Bronchial epithelial cell (primary cell): ENCODE measurements at places on chromosomes 7 and 10.
A peak's percentile ranks its signal among the peaks of the same experiment; 100 is the strongest.

DNA sequence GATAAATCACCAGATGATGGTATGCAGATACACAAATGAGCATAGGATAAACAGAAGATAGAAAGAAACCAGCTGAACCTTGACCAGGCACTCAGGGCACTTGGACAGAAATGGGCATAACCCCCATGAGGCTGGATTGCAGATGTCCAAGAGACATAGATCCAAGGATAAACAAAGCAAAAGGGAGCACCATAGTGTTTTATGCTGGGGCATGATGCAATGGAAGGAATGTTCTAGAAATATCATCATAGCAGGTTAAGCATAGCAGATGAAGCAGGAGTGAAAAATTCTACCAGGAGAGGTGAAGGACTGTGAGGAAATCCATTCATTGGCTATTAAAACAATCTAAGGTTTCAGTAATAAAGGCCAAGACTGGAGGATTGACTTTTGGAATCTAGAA, 70.5 kb upstream of the TES start:
- DNase-seq, result no peak

GRCh38 chr7:47991741-47992311, 12.4 kb upstream of the HUS1 start:
- DNase-seq, result peak; percentile 48

- DNase-seq, result peak; percentile 49
Observed at GRCh38 chr10:102633287-102633686, 11.0 kb upstream of the TRIM8 start.

DNA sequence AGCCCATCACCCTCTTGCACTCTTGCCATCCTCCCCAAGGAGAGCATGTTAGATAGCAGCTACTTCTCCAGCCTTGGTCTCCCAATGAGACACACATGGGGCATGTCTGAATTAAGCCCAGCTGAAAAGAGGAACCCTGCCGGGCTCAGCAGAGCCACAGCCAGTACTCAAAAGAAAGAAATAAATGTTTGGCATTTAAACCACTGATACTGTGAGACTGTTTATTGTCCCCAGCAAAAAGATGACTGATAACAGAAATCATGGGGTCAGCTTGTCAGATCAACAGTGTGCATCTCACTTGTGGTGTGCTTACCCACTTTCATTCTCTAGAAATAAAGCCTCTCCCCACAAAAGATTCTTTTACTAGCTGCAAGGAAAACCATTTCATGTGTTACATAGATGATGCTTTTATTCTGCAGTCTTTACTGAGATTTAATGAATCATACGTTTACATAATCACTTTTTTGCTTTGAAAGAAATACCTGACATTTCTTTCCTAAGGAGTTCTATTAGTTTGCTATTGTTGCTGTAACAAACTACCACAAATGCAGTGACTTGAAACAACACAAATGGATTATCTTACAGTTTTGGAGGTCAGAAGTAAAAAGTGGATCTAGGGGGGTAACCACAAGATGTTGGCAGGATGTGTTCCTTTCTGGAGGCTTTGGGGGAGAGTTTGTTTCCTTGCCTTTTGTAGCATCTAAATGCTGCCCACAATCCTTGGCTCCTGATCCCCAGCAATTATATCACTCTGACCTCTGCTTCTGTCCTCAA, 20.9 kb downstream of the ANKRD7 start:
- DNase-seq, result no peak

DNA sequence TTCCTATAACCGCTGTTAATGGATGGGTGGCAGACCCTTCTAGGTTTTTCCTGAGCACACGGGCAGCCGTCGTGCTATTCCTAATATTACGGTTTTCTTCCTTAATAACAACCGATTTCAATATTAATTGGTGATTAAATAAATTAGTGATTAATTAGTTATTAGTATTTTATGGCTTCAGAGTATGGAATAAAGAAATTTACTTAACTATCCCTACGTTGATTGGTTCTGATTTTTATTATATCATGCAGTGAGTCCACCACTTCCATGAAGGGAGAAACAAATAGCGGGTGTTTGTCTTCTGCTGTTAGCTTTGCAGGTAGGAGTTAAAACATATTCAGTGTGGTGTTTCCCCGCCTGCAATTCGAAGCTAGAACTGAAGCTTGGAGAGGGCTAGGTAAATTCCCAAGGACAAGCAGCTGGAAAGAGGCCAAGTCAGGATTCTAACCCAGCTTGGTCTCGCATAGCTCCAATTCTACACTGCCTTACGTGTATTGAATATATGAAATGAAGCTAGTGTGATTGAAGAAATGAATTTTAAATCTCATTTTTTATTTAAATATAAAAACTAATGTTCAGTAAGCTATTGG, 928 bp upstream of the CSTF2T start:
- DNase-seq, result peak; percentile 45

GRCh38 chr10:117471344-117471874, 71.1 kb upstream of the EMX2 start:
- no peak for DNase-seq

DNA sequence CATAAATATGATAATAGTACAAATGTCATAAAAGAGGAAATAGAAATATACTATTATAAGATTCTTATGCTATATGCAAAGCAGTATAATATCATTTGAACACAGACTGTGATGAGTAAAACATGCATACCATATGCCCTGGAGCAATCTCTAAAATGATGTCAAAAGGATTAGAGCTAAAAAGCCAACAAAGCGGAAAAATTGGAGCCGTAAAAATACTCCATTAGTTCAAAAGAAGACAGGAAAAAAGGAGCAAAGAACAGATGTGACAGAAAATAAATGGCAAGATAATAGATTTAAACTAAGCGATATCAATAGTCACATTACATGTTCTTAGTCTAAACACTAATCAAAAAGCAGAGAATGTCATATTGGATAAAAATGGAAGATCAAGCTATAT, 191.0 kb upstream of the PLPP4 start:
- no peak for DNase-seq

DNA sequence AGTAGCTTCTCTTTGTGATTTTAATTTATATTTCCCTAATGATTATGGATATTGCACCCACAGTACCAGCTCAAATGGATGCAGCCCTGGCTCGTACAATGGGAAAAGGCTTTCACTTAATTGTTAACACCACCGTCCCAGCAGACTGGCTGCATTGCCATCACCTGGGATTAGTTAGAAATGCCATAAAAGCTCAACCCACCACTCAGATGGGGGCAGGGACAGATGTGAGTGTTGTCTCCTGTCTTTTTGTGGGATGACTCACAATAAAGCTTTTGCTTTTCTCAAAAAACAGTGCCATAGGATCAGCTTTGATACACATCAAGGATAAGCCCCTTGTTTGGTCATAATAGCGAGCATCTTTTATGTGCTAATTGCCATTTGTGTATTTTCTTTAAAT, 729.1 kb downstream of the TNS3 start:
- no peak for DNase-seq

DNA sequence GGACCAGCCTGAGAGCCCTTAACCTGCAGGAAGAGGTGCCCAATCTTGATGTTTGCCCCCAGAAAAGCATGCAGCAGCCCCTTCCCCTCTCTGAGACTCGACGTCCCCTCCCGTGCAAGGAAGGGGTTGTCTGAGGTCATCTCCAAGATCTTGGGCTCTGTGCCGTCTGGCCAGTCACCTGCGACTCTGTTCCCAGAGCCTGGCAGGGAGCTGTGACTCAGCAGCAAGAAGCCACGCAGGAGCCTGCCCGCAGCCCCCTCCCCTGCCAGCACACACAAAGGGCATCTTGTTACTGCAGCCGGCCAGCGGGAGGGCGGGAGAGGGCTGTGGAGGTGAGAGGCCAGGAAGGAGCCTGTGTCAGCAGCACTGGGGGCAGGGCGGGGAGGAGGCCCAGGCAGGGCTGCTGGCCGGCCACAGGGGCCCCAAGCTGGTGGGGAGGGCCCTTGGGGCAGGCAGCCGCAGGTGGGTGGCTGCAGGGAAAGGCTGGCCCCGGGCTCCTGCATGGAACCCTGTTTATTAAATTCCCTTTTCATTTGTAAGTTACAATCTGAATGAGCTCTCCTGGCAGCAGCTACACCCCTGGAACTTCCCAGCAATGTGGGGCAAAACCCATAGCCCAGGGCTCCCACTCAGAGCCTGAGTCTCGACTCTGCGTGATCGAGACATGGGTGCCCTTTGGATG, 103.7 kb upstream of the ZMIZ1 start:
- peak; percentile 57 for DNase-seq

DNA sequence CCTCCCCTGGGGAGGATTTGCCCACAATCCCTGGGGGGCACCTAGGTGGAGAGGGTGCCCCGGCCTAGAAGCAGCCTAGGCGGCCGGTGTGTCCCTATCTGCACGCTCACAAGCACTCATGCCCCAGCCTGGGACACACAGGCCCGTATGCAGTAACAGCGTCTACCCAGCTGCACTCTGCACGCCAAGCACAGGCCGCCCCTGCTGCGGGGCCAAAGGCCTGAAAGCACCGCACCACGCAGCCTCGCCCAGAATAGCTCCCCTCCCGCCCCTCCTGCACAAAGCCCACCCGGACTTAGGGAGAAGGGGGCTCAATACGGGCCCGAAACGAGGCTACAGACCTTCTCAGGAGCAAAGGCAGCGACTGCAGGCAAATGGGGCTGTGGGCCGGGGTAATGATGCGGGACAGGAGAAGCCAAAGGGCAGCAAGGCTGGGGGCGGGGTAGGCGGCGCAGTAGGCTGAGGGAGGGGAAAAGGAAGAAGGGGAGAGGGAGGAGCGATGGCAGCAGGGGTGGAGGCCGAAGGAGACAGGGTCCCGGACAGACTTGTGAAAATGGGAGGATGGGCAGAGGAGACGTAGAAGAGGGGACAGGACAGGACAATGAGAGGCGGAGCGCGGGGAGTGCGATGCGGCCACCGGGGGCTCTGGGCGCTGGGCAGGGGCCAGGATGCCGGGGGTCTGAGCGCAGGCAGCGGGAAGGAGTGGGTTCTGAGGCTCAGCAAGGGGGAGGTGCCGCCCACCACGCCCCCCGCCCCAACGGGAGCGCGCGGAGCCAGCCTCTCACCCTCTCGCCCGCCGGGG, 544 bp downstream of the GPRIN2 start:
- DNase-seq, result no peak

DNA sequence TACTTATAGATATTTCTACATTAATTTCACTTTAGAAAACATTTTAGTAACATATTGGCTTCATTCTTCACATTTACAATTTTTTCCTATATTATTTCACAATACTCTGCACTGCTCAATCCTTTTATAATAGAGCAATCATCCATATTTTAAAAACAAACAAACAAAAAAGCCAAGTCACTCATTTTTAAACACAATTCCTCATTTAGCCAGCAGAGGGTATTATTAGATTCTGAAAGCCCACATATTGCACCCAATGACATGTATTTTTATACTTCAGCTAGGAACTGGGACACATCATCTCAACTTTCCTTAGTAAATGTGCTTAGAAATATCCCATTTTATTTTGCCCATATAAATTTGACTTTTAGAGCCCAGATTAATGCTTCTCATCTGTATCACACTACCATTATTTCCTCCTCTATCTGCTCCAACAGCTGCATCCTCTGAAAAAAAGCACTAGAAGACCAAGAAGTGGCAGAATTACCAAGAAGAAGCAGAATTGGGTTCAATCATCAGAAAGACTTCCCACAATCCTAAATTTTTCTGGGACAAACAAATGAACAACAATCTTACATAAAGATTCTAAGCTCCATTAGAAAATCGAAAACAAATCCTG, 29.5 kb downstream of the CTNNA3 start:
- DNase-seq, result peak; percentile 33
